ENCODE measurements at places on chromosomes 7 and 10.

DNA sequence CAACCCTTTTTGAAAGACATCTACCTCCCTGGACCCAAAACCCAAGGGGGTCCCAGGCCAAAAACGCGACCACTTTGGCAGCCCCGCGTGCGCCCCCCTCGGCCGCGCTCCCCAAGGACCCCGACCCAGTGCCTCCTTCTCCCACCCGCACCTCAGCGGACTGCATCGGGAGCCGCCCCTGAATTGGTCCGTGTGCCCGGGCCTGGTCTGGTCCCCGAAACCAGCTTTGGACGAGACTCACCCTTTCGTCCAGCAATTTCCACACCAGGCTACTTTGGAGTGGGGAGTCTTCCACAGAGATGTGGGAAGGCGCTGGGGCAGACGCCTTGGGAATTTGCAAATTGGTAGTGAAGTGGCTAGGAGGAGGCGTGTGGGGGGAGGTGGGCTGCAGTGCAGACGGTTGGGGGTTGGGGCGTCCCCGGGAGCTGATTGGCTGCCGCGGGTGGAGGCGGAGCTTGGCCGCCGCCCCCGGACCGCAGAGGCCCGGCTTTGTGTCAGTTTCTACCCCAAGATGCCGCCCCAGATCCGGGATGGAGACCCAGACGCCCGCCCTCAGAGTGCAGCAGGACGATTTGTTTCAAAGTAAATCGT is 16.9 kb downstream of the TCAF1 start:
- peak; percentile 88 for DNase-seq

- DNase-seq, result no peak
These were observed 1692.0 kb downstream of the REEP3 start for GRCh38 chr10:65213170-65213569.

GRCh38 chr10:79054203-79055099 is 14.3 kb upstream of the ZMIZ1 start:
- no peak for DNase-seq

GRCh38 chr7:90599892-90600555 is 3.9 kb downstream of the CDK14 start:
- no peak for DNase-seq

DNA sequence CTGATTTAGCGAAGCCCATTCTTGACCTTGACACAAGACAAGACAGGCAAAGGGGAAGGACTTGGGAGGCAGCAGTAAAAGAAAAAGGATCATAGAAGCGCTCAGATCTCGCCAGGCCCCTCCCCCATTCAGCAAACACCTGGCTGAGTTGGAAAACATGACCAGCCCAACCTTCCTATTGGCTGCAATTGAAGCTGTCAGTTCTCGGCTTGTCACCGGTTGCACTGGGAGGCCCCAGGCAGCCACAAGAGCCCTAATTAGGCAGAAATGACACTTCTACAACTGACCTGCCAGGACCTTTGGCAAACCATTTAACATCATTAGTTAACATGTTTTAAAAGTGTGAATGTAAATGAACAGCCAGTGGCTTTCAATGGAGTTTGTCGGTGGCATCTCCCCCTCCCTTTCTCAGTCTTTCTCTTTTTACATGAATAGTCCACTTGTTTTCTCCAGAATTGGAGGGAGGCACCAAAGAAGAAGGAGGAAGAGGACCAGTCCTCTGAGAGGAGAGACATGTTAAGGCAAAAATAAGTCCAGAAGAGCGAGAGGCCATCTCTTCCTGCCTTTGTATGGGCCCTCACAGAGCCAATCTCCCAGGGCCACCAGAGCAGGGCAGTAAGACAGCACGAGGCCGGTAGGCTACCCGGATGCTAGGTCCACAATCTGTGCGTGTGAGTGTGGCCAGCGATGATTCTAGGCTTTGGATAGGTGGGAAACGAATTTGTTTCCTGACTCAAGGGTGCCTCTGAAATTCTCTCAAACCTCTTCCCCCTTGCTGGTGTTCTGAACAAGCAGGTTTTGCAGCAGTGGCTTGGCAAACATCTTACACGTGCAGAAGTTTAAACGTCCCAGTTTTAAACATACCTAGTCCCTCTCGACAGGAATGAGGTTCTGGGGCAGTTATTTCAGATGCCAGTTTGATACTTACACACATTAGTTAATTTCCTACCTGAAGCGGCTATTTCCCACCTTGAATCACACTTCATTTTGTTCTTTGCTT is 15.0 kb upstream of the ENO4 start:
- no peak for DNase-seq

DNA sequence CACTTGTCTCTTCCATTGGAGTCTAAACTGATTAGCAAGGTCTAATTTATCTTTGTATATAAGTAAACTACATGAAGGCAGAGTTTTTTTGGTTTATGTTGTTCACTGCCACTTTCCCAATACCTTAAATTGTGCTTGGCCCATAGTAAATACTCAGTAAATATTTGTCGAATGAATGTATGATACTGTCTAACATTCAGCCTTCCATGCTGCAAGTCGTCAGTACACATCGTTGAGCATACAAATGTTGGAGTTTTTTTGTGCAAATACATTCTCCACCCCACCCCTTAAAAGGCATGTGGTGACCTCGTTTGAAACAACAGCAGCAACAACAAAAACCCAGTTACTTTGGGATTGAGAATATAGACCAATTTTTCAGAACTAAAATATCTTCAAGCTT is 17.4 kb upstream of the IGF2BP3 start:
- DNase-seq, result no peak

DNA sequence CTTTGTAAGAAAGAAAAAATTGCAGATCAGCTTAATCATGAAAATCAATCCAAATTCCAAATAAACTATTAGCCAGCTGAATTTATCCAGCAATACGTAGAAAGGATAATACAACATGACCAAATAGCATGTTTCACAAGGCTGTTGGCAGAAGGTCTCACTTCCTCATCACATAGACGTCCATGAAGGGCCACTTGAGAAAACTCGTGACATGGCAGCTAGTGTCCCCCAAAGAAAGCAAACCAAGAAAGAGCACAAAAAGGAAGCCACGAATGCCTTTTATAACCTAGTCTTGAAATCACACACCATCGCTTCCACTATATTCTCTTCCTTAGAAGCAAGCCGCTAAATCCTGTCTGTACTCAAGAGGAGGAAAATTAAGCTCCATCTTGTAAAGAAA is 105.6 kb upstream of the NRBF2 start:
- no peak for DNase-seq

DNA sequence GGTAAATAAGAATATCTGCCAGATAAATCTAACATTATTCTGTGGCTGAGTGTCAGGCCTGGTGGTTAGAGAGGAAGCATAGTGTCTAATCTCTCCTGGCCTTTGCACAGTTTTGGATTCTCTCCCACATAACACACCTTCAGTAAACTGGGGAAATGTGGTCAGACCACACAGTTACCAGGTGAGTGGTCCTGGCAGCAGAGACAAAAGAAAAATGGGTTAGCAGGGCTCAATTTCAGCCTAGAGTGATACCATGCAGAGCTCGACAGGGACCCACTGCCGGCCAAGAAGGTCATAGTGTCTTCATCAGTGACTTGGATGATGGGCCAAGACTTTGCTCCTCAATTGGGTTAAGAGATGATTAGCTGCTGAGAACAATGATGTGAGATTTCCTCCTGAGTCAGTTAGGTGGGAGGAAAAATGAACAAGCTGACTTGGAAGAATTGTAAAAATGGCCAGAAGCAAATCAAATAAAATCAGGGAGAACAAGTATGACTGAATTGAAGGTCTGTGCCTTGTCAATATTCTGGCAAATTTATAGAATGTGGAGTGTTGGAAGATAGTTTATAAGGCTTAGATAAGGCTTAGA is 69.2 kb upstream of the EFCAB10 start:
- DNase-seq, result no peak

GRCh38 chr10:21161647-21162046 is 264.5 kb upstream of the NEBL start:
- no peak for DNase-seq

GRCh38 chr7:27575613-27576012 is 87.1 kb downstream of the HIBADH start:
- DNase-seq, result no peak

DNA sequence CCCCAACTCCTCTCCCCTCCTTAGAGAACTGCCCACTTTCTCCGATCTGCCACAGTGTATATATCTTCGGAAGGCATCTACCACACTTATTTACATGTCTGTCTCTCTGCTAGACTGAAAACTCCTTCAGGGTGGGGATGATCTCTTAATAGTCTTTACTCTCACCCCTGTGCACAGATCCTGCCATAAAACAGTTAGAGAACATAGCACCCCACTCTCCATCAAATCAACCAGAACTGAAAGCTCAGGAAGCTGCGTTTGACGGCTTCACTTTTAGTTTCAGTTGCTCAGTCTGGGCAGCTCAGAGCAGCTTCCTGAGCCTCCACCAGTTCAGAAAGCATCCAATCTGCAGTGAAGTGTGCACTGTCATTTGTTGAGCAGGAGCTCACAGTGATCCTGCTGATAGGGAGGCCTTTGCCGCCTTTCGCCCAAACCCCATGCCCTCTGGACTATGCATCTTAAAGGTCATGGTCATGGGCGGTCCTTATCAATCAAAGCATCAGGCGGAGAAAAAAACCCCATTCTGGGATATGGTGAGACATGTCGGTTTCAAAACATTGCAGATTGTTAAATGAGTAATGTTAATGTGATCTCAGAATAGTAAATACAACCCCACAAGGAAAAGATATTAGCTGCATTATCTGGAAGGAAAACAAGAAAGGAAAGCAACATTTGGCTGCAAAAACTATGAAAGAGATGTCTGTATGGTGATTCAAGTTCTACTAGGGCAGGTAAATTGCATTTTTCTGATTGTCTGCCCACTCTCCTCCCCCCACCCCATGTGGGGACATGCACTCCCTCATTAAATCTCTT is 167.1 kb upstream of the ADO start:
- no peak for DNase-seq
